Brain pericyte (primary cell): ENCODE measurements at places on chromosomes 3 and 15.

- no peak for DNase-seq
Observed at GRCh38 chr3:182970811-182971418, 9.4 kb downstream of the DCUN1D1 start.

DNA sequence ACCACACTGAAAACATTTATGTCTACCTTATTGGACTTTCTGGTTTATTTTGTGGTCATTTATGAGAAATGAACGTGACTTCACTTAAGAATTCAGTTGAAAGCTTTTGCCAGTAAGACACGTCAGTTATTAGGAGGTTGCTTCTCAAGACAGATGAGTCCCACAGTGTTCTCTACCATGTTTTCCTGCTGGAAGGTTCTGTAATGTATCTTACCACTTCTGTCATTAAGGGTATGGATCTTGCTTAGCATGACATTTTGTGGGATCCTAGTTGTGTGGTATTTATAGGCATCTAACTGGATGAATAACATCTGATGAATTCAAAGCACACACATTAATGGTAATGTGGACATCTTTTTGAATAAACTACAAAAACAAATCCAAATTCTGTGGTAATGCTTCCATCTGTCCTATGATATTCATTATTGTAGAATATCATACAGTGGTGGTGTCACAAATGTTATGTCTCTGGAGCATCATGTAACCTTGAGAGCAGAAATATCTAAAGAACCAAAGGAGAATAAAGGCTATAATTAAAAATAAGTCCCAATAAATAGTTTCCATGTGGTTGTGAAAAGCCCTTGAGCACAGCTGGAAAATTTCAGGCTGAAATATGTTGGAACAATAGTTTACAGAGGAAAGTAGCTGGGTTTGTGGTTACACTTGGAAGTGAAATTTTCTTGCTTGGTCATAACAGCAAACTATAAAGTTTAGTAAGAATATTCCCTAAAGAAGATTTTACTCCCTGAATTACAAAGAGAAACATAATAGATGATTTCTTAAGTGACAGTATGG lies 61.5 kb downstream of the C3orf38 start:
- no peak for DNase-seq

DNA sequence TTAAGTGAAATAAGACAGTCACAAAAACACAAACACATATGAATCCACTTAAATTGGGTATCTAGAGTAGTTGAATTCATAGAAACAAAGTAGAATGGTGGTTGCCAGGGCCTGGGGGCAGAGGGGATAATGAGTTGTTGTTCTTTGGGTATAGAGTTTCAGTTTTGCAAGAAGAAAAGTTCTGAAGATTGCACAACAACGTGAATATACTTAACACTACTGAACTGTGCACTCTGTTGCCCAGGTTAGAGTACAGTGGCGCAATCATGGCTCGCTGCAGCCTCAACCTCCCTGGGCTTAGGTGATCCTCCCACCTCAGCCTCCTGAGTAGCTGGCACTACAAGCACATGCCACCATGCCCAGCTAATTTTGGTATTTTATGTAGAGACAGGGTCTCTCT lies 14.9 kb downstream of the GRAMD2A start:
- peak; percentile 33 for DNase-seq

DNA sequence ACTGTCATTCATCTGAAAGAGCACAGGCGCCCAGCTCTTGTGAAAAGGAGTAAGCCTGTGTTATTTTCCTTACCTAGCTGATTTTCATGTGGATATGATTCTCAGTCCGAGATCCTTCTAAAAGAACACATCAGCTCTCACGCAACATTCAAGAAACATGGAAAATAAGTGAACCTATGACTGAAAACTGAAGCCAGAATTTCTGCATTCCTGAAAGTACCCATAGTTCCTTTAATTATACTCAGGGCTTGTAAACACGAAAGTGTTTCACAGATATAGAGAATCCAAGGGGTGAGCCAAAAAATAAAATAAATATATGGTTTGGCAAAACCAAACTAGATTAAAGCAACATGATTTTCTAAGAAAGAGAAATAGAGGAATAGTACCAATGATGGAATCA lies 100.8 kb upstream of the CHMP2B start:
- no peak for DNase-seq

DNA sequence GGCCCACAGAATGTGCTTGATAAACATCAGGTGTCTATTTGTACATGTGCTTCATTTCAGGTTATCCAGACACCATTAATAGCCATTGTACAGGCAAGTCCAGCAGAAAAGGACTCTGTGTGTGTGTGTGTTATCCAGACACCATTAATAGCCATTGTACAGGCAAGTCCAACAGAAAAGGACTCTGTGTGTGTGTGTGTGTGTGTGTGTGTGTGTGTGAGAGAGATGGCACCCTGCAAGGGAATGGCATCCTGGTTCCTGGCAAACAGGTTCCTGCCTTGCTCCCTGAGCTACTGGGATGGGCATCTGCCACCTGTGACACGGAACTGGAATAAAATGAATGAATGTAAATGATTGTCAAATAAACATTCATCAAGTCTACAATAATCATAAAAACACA lies 11.7 kb downstream of the SUCLG2 start:
- DNase-seq, result no peak

GRCh38 chr3:8837162-8837561 lies 67.7 kb upstream of the OXTR start:
- peak; percentile 32 for DNase-seq

DNA sequence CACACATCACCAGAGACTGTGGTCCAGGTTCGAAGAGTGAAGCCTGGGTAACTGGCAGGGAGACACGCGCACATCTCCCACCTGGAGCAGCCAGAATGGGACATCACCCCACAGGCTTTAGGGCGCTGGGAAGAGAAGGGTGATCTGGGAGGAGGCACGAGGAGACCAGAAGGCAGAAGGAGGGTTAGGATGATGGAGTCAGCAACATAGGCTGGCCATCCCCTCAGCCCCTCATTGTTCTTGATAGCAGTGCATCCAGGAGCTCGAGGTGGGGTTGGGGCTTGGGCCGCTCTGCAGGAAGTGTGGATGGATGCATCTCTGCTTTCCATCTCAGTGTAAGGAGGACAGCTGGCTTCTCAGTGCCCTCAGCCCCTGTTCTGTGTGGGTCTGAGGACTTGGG lies 15.2 kb downstream of the PLA2G4F start:
- DNase-seq, result no peak
